ENCODE measurements at places on chromosomes 12 and 14.

DNA sequence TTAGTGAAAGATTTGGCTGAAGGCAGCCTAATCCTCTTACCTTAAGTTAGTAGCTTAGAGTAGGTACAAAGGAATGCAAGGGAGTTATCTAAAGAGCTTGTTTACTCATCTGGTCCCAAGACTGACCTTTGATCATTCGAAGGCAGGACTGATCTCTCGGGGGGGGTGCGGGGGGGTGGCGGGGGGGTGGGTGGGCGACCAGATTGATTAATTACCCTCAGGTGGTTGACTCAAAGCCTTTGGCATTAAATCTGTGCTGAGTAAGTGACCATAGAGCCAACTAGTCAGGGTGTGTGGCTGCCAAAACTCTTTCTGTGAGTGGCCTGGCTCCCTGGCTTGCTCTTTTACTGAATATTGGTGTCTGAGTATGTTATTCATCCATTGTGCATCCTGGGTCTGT, 731.9 kb upstream of the FBXO33 start:
- no peak for DNase-seq

DNA sequence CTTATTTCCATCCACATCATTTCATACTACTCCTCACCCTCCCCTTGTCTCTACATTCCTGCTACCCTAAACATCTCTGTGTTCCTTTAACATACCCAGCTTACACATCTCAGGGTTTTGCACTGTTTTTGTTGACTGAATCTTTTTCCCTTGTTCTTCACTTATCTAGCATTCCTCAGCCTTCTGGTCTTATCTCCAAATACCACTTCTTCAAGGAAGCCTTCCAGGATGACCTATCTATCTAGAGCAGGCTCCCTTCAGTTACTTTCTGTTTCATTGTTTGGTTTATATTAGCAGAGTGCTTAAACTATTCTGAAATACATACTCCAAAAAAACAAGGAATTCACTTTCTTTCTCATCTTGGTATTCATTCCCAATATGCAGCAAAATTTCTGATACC, 353.1 kb downstream of the NAV3 start:
- DNase-seq, result no peak

DNA sequence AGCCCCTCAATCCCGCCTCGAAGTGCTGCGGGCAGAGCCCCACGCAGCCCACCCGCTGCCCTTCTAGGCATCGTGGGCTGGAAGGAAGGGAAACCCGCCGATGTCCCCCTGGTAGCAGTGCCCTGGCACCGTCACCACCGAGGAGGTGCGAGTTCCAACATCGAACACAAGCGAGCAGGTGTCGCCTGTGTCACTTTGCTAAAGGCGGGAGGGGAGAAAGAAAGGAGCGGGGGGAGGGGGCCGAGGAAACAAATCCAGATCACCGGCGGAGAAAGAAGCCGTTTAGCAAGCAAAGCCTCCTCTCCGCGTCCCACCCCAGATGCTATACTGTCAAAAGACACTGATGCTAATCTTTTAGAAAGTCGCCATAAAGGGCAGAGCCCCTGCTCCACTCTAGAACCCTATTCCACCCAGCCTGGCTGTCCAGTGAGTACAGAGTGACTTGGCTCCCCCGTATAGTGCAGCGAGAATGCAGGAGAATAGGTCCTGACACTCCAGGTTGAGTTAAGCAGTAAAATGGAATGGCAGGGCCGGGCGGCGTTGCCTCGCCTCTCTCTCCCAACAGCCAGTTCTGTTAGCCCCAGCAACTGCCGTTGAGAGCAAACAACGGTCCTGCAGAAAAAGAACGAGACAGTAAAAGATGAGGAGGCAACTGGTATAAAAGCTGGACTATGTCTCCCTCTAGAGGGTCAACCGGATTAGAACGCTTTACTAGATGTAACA, 67.9 kb upstream of the USP15 start:
- no peak for DNase-seq

- no peak for DNase-seq
Observed at GRCh38 chr12:98332642-98333041, 182.7 kb upstream of the TMPO start.

GRCh38 chr14:69356903-69357543, 41.1 kb downstream of the ERH start:
- DNase-seq, result no peak

DNA sequence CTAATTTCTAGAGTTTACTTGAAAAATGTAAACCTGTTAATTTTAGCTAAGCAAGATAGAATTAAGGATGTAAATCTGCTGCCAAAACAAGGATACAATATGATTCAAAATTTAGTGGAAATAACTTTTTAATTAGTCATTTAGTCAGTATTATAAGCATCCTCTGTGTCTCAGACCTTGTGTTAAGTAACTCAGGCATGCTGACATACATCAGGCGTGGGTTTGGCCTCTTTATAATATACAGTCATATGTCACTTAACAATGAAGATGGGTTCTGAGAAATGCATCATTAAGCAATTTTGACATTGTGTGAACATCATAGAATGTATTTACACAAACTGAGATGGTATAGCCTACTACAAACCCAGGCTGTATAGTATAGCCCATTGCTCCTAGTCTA, 386.9 kb downstream of the ZFP36L1 start:
- DNase-seq, result no peak

- no peak for DNase-seq
Observed at GRCh38 chr12:2297658-2298057, 244.9 kb downstream of the CACNA1C start.

GRCh38 chr12:15538881-15539280, 216.6 kb downstream of the PTPRO start:
- DNase-seq, result no peak

GRCh38 chr14:22271838-22272799, 316.9 kb downstream of the DAD1 start:
- DNase-seq, result no peak

GRCh38 chr12:7937833-7938506, 2.0 kb upstream of the SLC2A3 start:
- DNase-seq, result no peak

DNA sequence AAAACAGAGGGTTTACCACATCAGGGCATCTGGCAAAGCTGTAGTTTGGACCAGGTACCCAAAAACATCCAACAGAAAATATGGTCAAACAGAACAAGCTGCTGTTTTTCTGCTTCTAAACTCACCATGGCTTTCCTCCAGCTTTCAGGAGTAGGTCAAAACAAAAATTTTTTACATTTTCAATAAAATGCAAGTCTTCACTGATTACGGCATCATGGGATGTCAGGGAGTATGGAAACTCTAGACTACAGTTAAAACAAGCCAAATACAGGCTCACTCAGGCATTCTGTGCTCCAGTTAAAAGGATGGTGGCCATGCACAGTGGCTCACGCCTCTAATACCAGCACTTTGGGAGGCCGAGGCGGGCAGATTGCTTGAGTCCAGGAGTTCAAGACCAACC, 47.1 kb upstream of the PSMA6 start:
- no peak for DNase-seq

DNA sequence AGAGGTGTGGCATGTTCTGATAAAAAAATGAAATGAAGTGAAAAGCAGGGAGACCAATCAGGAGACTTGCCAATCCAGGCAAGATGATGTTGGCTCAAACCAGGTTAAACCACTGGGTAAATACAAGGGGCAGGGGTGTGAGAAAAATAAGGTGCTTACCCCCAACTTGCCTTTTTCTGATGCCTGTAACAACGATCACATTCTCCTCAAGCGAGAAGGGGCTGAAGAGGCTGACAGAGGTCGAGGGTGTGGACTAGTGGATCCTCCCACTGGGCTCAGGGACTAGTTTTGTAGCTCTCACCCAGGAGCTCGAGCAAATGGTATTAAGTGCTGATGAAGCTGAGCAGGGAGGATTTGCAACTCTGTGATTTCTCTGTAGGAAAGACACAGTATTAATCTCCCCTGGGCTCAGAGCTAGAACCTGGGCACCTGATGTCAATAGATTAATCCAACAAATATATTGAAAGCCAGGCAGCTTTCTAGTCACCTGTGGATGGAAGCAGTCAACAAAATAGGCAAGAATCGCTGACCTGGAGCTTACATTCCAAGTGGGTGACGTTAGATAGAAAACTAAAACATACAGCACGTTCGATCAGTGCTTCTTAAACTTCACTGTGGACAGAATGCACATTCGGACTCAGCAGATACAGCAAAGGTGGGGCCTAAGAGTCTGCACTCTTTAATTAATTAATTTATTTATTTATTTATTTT, 15.2 kb upstream of the EAPP start:
- no peak for DNase-seq
